ENCODE measurements at places on chromosomes 12 and 14.
A peak's percentile ranks its signal among the peaks of the same experiment; 100 is the strongest.

DNA sequence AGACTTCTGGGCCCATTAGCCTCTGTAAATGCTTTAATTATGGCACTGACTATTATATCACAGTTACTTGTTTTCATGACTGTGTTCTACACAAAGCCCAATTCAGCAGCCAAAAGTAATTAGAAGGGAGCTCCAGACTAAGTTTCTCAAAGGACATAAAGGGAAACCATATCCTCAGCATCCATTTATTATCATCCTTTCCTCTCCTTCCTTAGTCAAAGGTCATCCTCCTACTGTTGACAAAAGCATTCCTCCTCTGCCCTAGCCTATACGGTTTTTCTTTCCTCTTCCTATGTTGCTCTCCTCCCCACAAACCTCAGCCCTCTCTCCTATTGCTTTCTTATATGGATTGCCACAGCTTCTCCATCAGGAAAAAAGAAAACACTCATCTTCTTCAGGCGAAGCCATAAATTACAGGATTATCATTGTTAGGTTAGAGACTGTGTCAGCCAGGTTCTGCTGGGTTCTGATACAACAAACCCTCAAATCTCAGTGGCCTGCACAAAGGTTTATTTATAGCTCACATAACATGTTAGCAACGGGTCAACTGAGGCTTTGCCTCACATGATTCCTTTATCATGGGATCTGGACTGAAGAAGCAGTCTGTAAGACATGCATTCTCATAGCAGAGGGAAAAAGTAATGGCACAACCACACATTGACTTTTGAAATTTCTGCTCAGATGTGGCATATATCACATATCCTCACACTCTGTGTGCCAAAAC is 207.2 kb downstream of the SLC5A8 start:
- DNase-seq: no peak

- DNase-seq: no peak
Observed at GRCh38 chr12:110004598-110004997, 5.4 kb downstream of the ANKRD13A start.

GRCh38 chr12:29537298-29537697 is 39.8 kb upstream of the OVCH1 start:
- DNase-seq: peak; percentile 26

DNA sequence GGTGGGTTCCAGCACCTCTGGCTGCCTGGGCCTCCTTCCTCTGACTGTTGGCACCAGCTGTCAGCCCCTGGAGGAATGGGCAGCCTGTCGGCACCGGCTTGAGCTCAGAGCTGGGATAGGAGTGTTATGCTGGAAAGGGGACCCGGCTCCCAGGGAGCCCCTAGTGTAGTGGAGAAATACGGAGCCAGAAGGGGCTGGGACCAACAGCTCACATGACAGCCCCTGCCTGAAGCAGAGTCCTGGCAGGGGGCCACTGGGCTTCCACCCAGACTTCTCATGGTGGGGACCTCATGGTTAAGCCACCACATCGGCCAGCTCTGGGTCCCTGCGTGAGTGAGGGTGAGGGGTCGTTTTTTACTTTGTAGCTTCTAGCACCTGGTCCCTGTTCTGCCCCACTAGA is 174.5 kb downstream of the TSPAN9 start:
- no peak for DNase-seq

DNA sequence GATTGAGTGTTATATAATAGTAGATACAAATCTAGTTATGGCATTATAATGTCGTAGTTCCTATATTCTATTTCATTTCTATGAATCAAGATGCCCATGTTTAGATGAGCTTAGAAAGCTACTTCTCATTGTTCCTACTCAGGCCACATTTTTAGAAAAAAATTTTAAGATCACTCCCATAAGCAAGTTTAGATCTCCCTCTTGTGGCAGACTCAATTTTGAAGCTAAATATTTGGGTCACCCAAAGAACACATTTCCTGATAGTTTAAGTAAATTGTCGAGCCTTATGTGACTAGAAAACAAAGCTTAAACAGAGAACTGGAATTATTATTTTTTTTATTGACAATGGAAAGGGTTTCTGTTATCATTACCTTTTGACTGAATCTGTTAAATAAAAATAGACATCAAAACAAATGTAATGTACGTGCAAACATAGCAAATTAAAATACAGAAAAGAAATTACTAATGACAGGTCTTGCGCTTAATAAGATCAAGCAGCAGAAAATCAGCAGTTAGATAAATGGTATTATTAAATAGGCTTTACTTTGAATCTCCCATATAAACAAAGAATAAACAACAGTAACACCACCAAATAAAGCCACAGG is 180.2 kb downstream of the ACSS3 start:
- DNase-seq: peak; percentile 41

GRCh38 chr12:79837575-79837974 is 97.3 kb downstream of the PPP1R12A start:
- DNase-seq: no peak

- DNase-seq: peak; percentile 66
Observed at GRCh38 chr12:21828136-21828775, 53.8 kb upstream of the KCNJ8 start.

DNA sequence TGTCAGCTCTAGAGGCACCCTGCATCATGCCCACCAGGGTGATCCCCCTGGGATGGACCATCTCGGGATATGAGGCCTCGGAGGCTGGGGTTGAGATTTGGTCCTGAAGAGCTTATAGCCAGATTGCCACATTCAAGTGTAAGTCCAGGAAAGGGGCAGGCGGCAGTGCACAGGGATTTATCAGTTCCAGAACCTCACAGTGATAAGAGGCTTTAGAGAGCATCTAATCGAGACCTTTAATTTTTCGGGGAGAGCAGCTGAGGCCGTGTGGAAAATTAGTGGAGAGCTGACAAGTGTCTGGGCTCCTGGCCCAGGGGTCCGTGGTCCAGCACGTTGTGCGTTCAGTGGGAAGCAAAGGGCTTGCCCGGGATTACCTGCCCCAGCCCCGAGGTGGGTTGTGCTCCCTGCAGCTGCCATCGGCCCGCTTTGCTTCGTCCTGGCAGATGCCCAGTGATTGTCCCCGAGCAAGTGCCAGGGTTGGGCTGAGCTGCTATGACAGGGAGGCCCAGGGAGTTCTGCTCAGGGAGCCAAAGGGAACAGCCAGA is 52.1 kb downstream of the C14orf132 start:
- no peak for DNase-seq

DNA sequence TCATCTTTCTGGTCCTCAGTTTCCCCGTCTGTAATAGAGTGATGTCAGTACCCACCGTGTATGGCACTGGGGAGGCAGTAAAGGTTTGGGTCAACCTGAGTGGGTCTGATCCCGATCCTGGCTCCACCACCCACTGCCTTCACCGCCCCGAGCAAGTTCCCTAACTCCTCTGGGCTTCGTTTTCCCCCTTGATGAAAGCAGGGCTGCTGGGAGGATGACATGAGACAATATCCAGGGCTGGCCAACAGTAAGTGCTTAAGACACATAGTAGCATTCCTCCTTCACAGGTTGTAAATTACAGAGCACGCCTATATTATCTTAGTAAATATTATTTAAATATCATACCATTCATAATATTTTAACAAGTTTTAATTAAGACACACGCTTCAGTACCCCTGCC is 595 bp downstream of the PLEK2 start:
- DNase-seq: no peak
